ENCODE measurements at places on chromosomes 3 and 15.

DNA sequence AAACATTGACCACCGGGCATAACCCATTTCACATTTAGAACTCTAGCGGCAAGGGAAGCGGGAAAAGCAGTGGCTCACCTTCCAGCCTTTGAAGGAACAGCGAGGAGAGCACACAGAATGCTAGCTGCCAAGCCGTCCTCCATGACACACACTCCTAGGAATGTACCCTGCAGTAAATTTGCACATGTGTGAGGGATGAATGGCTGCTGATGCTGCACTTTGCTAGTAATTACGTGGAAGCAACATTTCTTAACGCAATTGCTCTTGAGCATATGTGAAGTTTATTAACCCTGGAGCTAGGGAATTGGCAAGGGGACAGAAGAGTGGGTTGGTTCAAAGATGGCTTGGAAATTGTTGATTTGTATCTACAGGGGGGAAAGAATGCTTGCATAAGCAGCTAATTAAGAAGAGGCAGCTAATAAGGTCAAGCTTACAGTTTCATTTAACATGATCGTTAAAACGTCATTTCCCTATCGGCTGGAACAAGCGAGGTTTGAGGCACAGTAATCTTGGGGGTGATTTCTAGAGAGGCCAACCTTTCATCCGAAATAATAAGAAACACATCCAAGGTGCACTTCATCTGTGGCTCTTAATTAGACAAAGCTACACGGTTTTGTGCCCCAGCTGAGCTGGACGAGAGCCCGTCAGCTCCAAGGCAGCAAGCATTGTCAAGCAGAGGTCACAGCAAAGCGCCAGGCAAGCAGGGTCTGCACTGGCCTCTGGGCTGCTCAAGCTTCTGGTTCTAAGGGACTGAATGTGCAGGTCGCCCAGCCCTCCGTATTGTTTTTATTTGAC, 123.4 kb downstream of the CHSY1 start:
- DNase-seq: no peak

GRCh38 chr3:41155834-41156233, 43.5 kb upstream of the CTNNB1 start:
- no peak for DNase-seq

DNA sequence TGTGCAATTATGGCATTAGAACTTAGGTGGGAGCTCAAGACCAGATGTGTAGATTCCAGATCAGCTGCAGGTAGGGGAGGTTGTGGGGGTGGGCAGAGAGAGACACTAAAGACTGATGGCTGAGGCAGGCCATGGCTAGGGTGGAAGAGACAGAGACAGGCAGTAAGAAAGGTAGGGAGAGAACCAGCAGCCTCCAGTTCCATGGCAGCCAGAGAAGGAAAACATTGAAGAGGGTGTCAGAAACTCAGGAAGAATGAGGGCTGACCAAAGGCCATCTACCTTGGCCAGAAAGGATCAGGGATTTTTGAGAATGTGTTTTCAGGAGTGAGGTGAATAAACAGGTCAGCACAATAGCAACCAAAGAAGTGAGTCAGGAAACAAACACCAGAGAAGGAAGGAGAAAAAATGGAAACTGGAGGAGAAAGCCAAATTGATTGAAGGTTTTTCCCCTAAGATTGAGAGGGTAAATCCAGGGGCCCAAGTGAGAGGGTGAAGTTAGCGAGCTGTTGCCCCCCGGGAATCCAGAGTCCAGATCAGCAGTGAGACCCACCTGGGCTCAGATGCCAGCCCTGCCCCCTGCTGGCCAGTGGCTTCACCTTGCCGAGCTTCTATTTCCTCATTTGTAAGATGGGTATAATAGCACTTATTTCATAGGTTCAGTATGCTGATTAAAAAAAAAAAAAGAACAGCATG, 41.0 kb downstream of the ABHD2 start:
- DNase-seq: no peak

- DNase-seq: no peak
These were observed 22.3 kb downstream of the GMNC start for GRCh38 chr3:190840146-190840545.

DNA sequence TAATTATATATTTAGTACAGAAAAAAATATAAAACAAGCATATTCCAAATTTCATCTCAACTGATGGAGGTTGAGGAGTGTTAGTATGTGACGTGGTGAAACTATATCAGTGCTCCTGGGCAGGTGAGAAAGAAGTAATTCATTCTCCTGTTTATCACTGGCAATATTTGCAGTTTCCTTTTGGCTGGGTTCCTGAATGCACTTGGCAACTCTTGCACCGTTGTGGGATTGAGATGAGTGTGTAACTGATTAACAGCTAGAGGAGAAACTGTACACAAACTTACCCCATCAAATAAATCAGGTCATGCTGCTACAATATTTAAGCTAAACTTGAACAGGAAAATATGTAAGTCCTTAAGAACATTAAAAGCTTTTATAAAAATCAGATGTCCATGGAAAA, 2.1 kb upstream of the ATP13A4 start:
- DNase-seq: peak; percentile 82

GRCh38 chr3:59052803-59053411, 3.1 kb upstream of the CFAP20DC start:
- DNase-seq: no peak

DNA sequence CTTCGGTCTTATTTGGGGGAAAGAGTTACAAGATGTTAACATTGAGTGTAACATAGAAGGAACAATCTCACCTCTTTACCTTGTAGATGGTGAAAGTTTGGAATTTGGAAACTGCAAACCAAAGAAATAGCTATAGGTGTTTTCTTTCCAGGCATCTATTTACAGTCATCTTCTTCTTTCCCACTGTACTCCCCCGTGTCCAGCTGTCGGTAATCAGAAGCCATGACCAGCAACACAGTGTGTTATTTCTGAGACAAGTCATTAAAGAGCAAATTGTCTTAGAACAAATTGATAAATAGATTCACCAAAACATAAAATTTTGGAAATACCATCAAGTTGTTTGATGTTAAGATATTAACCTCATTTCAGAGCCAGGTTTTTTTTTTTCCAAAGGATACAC, 590.5 kb upstream of the NAALADL2 start:
- no peak for DNase-seq

- DNase-seq: no peak
These were observed 41.9 kb downstream of the CCDC12 start for GRCh38 chr3:46934498-46935167.

GRCh38 chr3:102473648-102474047, 38.8 kb downstream of the ZPLD1 start:
- DNase-seq: no peak

DNA sequence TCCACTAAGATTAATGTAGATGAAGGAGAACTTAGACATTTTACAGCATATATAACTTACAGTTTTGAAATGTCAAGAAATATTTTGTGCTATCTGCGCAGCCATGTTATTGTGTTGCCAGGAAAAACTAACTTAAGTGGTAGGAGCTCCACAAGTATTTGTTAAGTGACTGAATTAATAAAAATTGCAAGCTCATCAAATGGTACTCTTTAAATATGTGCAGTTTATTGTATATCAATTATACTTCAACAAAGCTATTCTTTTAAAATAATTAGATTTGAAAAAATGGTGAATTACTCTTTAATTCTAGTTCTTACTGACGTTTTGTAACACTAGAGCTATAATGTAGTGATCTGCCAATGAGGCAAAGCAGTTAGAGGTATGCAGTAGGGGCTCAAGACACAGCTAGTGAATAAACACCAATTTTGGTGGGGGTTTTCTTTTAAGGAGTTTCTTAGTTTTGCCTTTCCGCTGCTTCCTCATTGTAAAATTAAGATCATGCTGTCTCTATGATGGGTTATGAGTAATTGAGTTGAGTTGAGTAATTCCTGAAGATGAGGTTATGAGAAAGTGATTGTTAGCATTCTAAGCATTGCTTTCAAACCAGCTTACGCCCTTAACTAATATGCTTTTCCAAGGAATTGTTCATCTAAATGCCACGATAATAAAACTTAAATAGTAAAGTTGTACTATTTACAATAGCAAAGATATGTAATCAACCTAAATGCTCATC, 10.9 kb upstream of the LXN start:
- DNase-seq: no peak

DNA sequence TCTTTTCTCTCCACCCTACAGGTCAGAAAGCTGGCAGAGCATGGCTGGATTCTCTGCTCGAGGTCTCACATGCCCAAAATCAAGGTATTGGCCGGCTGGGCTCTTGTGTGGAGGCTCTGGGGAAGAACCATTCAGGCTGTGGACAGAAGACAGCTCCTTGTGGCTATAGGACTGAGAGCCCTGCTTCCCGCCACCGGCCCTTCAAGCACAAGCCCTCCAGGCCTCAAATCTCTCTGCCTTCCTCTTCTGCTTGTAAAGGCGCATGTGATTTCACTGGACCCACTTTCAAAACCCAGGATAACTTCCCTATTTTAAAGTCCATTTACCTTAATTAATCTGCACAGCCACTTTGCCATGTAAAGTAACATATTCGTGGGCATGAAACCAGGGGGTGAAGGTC, 36.2 kb upstream of the MGLL start:
- DNase-seq: no peak

DNA sequence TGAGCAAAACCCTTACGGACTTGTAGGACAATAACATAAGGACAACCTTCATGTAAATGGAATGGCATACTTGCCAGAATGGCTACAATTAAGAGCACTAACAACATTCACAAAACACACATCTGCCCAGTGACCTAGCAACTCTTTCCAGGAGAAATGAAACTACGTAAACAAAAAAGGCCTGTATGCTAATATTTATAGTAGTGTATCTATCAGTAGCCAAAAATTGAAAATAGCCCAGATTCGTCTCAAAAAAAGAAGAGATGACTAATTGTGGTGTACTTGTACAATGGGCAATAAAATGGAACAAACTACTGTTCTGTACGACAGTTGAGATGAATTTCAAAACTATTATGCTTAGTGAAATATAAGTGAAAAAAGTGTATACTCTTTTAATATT, 38.4 kb downstream of the CMC1 start:
- DNase-seq: no peak

Measured in mucosa of gallbladder (tissue), 1 donor.